Activated T-cell treated with anti-CD3 and anti-CD28 coated beads for 48 hours (primary cell): ENCODE measurements at places on chromosomes 13 and 19.

DNA sequence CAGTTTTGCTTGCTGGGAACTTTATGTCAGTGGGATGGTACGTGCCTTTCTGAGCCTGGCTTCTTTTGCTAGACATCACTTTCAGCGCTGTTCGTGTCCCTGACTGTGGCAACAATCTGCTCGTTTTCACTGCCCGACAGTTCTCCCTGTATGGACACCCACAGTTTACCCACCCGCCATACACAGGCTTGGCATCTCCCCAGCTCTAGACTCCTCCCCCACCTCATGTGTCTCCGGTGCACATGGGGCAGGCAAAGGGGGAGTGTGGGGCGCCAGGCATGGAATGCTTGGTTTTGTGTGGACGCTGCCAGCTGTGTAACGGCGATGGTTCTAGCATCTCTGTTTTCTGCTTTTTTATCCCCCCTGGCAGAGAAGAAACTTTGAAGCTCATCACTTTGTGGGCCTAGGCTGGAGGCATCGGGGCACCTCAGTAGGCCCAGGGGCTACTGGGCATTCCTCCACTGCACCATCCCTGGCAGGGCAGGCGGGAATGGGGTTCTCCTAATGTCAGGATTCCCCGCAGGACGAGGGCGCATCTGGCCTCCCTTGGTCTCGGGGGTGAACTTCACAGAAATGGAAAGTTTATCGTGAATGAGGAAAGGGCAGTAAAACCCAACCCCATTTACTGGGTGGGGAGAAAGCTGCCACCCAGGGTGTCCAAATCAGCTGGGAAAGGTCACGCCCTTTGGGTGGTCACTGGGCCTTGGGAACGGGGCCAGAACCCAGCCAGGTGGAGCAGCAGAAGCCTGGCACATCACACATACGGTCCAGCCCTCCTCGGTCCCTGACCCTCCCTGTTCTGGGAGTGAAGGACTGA lies 60.8 kb downstream of the CEBPG start:
- no peak for DNase-seq

GRCh38 chr19:11137542-11138384 lies 17.8 kb downstream of the SPC24 start:
- no peak for DNase-seq

- DNase-seq = no peak
Observed at GRCh38 chr19:28577233-28577632, 635.7 kb downstream of the UQCRFS1 start.

DNA sequence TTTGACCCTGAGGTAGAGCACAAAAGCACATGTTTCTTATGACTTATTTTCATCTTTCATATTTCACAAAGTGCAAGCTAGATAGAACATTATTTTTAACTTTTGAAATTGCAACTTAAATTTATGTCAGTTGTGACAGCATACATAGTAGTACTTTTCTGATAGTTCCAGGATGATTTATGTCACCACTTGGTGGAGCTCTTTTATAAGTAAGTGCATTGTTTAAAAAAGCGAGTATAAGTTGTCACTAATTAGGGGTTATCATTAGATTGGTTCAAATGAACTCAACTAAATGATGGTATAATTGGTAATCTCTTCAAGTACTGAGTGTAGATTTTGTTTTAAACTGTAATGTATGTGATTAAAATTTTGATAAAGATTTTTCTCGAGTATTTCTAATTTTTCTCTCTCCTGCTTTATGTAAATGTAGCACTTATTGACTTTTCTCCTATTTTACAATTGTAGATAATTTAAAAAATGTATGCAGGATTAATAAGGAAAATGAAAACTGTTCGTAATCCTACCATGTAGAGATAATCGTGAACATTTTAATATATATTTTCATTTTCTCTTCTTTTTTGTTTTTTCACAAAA lies 31.1 kb downstream of the RB1 start:
- no peak for DNase-seq

DNA sequence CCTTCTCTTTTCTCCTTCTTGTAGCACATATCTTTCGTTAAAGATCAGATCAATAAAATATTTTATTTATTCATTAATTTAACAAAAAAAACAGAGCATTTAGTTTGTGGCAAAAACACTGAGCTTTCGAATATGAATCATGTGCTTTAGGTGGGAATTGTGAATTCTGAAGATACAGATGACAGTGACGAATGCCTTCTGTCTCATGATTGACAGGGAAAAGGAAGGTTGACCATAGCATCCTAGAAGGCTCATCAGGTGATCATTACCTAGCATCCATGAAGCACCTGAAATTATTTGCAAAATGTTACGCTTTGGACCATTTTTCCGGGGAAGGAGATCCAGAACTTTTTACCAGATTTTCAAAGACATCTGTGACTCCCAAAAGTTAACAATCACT lies 3.8 kb downstream of the ARL11 start:
- no peak for DNase-seq

DNA sequence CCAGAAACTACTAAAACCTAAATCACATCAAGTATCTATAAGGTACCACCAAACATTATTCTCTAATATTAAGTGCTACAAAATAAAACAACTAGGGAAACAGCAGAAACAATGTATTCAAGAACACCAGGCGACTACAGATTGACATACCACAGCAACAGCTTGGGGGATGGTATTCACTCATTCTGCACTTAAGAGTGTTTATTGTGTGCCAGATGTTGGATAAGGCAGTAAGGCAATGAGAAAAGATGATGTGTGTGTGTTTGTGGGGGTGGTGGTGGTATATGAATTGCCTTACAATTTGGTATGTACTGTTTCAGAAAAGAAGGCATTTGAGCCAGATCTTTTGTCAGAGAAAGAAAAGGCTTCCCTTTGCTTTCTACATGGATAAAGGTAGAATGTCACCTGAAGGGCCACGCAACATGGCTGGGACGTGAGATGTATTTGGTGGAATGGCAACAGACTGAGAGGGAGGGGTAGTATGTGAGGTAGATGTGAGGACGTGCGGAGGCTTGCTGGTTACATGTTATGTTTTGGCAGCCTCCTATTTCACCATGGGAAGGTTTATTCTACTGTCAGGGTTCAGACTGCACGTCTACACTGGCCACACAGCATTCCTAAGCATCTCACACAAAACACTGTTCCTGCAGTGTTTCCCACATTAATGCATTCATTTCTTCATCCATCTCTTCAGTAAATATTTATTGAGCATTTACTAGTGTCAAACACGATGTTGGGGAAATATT lies 300.7 kb downstream of the KLF12 start:
- no peak for DNase-seq

DNA sequence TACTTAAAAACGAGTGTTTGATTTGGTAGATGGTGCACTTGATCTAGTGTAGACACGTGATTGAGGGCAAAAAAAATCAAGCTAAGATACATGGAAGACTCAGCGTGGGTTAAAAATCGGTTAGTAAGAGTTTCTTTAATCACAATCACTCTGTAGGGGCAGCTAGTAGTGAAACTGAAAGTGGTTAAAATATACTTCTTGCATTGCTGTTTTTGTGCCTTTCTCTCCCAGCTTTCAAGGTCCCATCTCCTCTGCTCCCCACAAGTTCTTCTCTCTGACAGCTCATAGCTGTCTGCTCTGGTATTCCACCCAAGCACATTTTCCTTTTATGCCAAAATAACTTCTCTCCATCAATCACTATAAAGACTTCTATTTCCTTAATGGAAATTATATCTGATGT lies 1089.7 kb downstream of the EFNB2 start:
- DNase-seq = no peak
